ENCODE measurements at places on chromosomes 2 and 18.
A peak's percentile ranks its signal among the peaks of the same experiment; 100 is the strongest.

DNA sequence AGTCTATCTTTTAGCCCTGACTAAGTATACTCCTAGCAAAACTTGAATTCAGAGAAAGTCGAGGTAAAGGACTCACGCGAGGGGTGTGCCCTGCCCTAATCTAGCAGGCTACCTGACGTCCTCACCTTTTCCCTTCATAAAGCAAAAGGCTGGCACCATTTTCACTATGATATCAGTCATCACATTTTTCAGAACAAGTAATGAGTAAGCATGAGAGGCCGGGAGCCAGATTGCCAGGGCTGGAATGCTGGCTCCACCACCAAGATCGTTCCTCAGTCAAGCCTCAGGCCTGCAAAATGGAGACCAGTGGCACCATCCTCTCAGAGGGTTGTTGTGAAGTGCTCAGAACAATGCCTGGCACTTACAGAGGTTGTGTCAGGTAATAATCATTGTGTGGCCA is 18.7 kb upstream of the NCKAP5 start:
- DNase-seq: no peak

DNA sequence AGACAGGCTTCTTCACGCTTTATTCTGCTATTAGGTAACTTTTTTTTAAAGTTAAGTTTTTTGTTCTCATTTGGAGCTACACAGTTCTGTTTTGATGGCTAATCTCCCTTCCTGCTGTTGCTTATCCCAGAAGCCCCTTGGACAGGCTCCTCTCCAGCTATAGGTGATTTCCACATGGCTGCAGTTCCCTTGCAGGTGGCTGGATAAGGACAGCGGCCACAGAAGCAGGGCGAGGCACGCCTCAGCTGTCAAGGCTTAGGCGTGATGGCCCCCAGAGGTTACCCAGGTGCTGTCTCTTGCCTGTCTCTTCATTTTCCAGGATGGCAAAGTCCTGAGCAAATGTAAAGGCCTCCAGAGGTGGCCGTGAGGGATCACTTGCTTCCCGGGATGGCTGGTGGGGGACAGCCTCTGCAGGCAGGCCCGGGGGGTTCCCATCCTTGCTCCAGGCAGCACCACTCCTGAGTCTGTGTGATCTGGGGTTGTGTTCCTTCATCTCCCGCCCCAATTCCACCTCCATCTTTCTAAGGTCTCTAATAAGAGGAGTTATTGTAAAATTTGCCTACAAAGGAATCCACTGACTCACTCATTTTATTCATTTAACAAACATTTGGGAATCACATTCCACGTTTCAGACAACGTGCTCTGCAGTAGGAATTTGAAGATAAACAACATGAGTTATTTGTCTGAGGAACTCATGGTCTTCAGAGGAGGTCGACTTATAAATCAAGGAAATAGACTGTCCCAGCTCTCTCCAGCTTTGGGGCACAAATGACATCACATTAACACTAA is 53.4 kb downstream of the NAPG start:
- no peak for DNase-seq

DNA sequence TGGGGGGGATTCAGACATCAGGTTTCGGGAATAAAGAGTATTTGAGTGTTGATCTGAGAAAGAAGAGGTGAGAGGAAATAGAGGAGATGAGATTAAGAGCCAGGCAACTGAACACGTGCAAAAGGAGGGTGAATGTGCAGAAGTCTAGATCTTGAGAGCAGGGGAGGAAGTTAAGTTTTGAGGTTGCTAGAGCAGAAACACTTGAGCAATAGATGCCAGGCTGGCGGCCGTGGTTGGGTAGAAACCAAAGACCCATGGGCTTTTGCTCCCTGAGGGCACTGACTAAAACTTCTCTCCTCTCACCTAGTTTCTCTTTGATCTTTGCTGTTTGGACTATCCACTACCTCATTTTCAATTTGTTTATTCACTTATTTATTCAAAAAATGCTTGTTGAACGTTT is 116.0 kb downstream of the CDC42EP3 start:
- no peak for DNase-seq

DNA sequence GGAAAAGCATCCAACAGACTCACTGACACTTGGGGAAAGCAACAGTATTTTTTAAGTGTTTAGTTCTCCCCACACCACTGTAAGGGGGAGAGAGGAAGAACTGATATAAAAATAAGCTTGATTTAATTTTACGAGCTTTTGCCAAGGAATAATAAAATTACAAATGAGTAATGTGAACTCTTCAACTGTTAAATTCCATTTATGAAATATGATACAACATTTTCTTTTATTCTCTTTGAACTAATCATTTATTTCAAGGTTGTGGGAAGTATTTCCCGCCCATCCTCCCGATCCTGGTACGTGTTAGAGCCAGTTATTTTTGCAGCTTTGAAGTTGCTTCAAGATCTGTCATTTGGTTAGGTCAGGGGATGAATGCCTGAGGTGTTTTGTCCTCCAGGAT is 35.2 kb downstream of the WDPCP start:
- DNase-seq: no peak

- DNase-seq: no peak
Observed at GRCh38 chr2:239917125-239917956, 107.8 kb downstream of the NDUFA10 start.

- no peak for DNase-seq
Observed at GRCh38 chr2:78992451-78992806, 33.1 kb upstream of the REG3G start.

DNA sequence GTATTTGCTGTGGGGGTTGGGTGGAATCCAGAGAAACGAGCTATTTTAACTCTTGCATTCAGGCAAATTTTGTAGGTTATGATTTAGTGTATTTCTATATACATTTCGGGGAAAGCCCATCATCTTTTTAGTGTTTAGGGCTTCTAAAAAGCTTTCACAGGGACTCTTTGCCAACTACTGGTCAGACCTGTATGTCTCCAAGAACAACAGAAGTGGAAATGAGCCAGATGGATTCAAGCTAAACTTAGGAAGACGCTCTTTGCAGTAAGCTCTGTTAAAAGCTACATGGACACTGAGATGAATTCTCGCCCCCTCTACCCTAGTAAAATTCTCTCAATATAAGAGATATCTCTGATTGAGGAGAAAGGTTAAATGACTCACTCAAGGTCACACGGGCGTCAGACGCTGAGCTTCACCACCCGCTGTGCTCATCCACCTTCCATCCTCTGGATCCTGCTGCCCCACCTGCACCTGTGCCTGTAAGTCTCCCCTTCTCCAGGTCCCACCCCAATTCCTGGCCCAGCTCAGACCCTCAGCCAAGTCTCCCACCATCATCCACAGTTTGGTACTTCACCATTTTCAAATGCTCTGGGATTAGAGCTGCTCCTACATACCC is 85.6 kb downstream of the MARCHF4 start:
- no peak for DNase-seq

GRCh38 chr2:123258877-123259539 is 766.1 kb upstream of the CNTNAP5 start:
- DNase-seq: no peak

DNA sequence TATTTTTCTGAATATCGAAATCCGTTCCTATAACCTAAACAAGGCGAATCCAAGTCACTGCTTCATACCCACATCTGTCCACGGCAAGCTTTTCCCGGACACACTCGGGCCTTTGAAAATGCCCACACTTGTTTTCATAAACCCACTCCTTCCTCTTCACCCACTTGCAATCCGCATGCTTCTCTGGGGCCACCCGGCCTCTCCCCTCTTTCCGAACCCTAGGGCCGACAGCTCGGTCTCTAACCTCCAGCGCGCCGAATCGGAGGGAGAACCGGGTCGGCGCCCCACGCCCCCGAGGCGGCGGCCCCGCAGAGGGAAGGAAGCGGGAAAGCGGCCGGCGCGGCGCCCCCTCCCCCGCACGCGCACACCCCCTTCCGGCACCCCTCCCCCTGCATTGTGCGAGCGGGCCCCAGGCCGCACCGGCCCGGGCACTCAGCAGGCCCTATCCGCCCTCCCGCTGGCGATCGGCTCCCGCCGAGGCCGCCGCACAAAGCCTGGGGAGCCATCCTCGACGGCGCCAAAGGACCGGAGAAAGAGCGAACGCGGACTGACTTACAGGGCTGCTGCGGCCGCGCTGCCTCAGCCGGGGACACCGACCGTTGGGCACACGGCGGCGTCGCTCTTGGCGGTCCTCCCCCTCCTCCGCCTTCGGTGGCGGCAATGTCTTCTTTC is 467 bp downstream of the PUM2 start:
- DNase-seq: no peak

- no peak for DNase-seq
Observed at GRCh38 chr2:68263632-68264031, 11.3 kb upstream of the PPP3R1 start.

DNA sequence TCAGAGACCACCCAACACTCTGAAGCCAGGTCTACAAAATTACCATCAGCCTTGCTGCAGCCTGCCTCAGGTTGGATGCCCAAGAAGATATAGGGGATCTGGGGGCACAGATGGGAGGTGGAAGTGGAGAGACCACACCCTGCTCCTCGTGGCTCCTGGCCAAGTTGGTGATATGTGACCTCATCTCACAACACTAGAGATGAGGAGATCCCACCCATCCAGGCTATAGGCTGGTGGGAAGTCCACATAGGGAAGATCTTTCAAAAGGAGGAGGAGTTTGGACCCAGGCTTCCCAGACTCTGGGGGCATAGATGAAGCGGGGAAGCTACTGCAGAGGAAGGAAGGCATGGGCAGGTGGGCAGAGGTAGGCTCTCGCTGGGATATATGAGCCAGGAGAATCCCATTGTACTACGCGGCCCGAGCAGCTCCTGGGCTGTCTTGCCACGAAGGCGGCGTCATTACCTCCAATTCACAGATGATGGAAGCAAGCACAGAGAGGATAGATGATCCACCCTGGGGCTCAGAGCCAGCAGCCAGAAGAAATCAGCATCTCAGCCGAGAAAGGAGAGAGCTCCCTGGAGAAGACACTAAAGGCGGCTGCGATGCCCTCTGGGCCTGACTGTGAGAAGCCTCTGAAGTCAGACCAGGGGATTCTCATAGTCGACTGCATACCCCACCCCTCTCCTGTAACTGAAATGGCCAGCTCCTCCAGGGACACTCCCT is 96.0 kb downstream of the RHOB start:
- no peak for DNase-seq

DNA sequence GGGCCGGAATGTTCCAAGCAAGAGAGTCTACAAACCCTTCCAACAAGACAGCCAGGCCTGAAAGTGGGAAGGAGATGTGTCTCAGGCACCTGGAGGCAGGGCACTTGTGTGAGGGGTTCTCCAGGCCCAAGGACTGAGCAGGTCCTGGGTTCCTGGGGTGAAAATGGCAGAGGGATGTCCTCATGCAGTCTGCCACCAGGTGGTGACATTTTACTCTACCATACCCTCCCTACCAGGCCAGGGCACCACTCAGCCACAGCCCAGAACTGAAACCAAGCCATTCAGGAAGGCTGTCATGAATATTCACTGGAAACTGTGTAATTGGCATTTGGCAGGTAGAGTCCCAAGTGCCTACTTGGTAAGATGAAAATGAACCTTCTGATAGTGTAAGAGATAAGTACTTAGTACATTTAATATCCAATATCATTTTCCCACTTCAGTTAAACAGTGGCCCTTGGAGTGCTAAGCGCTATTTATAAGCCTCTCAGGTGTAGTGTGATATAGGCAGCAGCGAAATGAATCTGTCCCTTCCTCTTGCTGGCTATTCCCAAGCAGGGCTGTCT is 185.1 kb downstream of the MYO5B start:
- peak; percentile 34 for DNase-seq

DNA sequence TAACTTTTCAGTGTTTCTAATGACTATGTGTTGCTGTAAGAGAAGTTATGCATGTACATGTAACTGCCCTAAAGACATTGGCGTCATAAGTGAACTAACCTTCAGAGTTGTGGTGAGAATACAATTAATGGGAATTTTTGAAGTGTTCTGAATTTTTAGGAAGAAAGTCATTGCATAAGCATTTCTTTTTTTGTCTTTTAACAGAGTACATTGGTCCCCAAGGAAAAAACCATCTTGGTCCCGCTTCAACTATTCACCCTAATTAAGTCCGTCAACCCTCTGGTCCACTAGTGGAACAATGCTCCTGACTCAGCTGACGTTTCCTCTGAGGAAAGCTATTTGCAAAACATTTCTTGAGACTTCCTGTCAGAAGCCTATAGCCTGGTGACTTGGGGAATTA is 41.1 kb upstream of the VIT start:
- peak; percentile 97 for DNase-seq

GRCh38 chr2:200786826-200787225 is 24.9 kb upstream of the BZW1 start:
- DNase-seq: peak; percentile 95

- DNase-seq: no peak
Observed at GRCh38 chr2:207257251-207258250, 91.8 kb upstream of the KLF7 start.

GRCh38 chr2:142892715-142893114 is 15.3 kb downstream of the KYNU start:
- DNase-seq: no peak

DNA sequence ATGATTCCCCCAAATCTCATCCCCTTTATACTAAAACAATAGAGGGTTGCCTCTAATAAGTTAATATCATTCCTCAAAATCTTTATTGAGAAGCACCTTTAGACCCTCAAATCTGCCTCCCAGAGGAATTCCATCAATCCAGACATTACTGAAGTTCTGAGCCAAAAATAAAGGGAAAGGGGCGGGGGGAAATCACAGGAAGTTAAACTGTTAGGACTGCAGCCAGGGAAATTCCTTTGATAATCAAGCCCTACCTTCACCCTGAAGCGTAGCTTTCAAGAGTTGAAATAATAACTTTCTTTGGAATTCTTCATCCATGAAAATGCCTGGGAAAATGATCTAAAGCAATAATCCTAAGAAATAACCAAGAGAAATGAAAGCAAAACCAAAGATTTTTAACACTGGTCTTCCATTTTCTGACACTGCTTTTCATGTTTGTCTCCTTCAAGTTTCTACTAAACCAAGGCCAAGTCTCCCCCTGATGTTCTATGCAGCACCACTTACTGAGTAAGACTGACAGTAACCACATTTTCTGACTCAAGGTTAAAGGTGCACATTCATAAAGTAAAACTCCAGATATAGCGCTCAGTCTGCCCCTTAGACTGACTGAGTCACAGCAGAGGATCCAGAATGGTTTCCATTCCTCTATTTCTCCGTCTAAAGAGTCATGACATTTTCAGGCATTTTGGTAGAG is 78.2 kb downstream of the TCF4 start:
- DNase-seq: peak; percentile 79

DNA sequence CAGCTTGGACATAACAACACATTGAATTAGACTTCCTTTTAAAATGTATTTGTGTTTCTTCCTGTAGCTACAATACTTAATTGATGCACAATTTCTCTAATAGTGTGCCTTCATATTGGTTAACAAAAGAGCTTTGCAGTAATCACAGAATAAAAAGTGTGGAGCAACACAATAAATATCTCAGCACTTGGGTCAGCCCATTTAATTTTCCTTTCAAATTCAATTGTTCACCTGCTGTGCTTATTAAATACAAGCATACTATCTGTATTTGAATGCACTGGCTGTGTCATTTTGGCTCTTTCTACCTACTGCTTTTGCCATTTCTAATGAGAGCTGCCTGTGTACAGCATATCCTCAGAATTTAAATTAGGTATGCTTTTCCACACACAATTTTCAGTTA is 1641.3 kb upstream of the SLC39A10 start:
- no peak for DNase-seq
